ENCODE measurements at places on chromosomes 1 and 21. TPM values are rescaled to one million over a fixed set of nuclear protein-coding genes. Genes with fewer than 3 reads are reported as not detected.

- DNase-seq: no peak
Measured at GRCh38 chr21:42650441-42651421, 2.7 kb upstream of the PDE9A start.

- no peak for DNase-seq
Measured at GRCh38 chr1:43387976-43388599, 1.5 kb downstream of the MED8 start.

- DNase-seq: no peak
Measured at GRCh38 chr1:225543350-225543749, 109.6 kb downstream of the ENAH start.

GRCh38 chr1:83508485-83509151, 490.3 kb downstream of the TTLL7 start:
- peak; percentile 55 for DNase-seq

DNA sequence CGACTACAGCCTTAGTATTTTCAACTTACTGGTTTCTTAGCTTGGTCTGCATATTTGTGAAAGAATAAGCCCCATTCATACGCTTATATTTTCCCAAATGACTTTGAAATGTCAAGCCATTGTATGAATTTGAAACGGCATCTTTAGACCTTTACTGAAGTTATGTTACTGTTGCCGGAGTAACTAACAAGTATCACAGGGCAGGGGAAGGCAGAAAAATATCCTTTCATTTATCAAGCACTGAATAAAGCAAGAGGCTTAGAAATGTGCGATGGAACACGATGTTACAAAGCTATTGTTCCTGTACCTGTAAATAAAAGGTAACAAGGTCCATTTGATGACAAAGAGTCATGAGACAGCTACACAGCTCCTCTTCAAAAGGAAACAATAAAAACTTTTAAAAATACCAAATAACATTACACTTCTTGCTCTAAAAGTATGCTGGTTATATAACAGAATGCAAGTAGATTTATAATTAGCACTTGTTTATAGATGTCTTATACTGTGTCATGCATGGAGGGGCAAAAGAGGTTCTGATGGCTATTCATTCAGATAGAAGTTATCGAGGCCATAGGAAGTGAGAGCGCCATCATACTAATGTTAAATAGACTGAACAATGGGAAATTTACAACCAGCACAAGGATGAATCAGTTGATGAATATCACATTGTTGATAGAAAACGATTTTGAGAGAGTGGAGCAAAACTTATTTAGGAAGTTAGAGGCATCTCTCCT, 322.6 kb downstream of the RGS7 start:
- DNase-seq: no peak

CD46 gene
- total RNA-seq: 314 TPM

CELA2B gene
- 0.32 TPM for total RNA-seq

SPRTN gene
- total RNA-seq: 17.3 TPM

Measured in urinary bladder (tissue), 4 donors.